Keratinocyte (primary cell): ENCODE measurements at places on chromosomes 3 and 15.

DNA sequence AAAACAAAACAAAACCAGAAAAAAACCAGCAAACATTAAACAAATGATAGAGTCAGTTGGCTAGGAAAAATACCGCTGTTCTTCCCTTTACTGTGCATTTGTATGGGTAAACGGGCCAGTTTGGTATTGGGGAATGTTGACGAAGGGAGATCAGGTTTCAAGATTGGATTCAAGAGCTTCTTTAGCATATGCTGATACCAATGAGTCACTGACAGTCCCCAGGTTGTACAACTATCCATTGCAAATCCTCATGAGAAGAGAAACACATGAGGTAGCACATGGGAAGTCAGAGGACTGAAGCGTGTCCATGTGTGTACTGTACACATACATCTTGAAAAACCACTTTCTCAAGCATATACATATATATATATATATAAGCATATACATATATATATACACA, 25.6 kb downstream of the TIGIT start:
- DNase-seq: no peak

DNA sequence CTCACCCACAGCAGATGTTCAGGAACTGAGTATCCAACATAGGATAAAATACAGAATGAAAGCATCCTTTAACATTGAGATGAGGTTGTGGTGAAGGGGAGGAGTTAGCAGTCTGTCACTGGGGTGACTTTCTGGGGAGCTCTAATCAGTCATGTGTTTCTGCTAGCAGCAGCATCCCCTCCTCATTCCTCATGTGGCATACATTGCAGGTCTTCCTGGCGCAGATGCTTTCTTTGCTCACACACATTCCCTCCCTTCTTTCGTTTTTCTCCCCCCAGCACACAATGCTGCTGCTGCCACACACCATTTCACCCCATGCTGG, 135.0 kb downstream of the CACNA1D start:
- DNase-seq: no peak

DNA sequence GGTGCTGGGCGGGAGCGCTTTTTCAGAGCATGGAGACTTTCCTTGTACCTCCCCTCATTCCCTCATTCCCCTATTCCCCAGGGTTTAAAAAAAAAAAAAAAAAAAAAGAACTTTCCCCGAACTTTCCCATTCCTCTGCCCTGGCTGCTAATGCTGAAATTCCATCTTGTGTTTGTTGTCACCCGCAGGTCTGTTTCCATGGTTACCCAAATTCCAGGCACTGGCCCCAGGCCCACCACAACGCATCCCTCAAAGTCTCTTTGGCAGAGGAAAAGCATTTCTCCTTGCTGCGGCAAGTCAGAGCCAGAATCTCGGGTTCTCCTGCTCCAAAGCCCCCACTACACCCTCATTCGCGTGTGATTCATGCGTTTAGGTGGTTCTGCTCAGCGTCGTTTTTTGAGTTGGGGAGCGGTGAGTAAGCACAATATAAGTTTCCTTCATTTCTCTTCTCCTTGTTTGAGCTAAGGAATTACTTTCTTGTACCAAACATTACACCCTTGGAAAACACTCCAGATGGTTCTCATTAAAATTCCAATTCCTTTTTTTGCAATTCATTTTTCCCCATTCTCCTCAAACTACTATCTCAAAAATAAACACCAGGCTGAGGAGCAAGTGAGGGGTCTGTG, 21.6 kb downstream of the ANAPC13 start:
- no peak for DNase-seq

GRCh38 chr3:99903869-99904268, 86.2 kb downstream of the CMSS1 start:
- no peak for DNase-seq

DNA sequence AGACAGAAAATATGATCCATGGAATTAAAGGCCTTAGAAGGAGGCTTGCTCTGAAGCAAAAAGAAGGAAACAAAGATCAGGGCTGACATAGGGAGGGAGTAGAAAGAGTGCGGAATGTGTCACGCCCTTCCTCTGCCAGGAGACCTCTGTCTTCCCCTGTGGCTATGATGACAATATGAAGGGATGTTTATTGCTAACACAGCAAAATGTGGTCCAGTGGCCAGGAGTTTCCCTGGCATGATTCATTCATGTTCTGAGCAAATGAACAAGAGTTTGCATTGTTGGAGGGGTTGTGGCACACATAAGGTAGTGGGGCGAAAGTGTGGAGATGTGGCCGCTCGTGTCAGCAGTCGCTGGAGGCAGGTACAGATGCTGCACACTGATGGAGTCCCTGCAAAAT, 169.4 kb downstream of the SHQ1 start:
- DNase-seq: peak; percentile 35

- DNase-seq: peak; percentile 13
Observed at GRCh38 chr3:172317984-172318383, 130.3 kb downstream of the GHSR start.

- DNase-seq: no peak
Observed at GRCh38 chr3:111998636-111999483, at the start of gene TAGLN3. Gene TAGLN3 (plus strand): TSS chr3:111998922. CDS start chr3:111999423, 501 bp downstream.

DNA sequence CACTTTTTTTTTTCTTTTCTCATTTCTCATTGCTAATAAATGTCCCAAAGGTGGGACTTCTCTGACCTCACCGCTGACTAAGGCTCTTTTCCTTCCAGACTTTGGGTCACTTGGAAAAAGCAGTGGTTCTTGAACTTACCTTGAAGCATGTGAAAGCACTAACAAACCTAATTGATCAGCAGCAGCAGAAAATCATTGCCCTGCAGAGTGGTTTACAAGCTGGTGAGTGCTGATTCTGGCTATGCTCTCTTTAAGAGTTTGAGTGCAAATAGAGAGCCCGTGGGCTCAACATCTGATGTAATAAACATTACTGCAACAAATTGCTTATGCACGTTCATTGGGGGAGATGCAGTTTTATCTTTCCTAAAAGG, 2.0 kb downstream of the BHLHE40 start:
- no peak for DNase-seq

DNA sequence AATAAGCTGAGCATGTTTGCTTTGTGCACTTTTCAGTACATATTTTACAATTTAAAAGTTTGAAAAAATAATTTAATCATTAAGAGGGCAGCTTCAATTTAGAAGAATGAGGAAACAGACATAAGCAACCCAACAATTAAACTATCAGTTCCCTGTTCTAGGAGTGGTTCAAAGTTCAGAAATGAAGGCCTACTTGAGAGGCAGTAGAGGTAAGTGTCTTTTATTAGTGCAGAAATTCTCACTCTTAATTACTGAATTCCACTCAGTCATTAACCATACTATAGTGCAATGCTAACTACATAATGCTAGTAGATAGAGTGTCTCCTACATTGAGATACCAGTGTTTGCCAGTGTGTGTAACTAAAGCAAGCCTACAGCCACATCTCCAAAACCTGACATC, 73.1 kb downstream of the TNIK start:
- no peak for DNase-seq

GRCh38 chr15:75902129-75902557, 1.5 kb upstream of the FBXO22 start:
- DNase-seq: no peak

DNA sequence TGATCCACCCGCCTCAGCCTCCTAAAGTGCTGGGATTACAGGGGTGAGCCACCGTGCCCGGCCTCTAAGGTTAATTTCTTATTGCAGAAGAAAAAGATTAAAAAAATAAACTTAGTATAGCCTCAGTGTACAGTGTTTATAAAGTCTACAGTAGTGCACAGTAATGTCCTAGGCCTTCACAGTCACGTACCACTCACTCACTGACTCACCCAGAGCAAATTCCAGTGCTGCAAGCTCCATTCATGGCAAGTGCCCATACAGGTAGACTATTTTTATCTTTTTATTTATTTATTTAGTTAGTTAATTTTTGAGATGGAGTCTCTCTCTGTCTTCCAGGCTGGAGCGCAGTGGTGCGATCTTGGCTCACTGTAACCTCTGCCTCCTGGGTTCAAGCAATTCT, 3.2 kb upstream of the FLNB start:
- DNase-seq: no peak

GRCh38 chr3:52253314-52254304, 8.1 kb downstream of the PPM1M start:
- no peak for DNase-seq

DNA sequence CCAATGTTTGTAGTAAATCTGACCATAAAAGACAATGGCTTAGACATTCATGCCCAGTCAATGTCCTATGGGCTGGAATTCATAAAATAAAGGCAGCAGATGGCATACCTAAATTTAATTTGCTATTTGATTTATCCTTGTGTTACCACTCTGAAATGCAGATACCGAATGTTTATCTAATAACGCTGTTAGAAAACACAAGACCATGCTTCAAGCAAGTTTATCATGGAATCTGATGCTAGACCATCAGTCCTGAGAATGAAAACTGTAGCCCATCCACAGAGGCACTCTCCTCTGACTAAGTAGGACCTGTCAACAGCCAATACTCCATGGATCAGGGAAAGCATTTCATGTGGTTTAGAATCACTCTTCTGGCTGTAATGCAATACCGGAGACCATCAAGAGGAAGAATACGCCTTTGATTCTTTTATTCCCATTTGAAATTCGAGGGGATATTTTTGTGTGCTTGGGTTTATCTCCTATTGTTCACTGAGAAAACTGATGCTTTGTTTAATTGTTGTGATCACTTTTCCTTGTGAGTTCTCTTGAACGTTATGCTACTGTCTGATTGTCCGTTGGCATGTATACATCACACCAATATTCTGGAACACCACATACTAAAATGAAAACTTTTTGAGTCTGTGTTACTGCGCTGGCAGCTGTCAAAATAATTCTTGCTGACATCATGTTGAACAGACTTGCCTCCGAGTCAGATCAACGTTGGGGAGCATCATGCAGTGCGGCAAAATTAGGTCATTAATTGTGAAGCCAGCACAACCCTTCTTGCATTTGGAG, 12.1 kb upstream of the CPB1 start:
- DNase-seq: no peak
